ENCODE measurements at places on chromosomes 4 and X.

GRCh38 chr4:155442267-155443105 lies 65.7 kb upstream of the MAP9 start:
- DNase-seq: peak; percentile 51

- no peak for DNase-seq
These were observed 101.2 kb upstream of the NUDT6 start for GRCh38 chr4:123023647-123024046.

DNA sequence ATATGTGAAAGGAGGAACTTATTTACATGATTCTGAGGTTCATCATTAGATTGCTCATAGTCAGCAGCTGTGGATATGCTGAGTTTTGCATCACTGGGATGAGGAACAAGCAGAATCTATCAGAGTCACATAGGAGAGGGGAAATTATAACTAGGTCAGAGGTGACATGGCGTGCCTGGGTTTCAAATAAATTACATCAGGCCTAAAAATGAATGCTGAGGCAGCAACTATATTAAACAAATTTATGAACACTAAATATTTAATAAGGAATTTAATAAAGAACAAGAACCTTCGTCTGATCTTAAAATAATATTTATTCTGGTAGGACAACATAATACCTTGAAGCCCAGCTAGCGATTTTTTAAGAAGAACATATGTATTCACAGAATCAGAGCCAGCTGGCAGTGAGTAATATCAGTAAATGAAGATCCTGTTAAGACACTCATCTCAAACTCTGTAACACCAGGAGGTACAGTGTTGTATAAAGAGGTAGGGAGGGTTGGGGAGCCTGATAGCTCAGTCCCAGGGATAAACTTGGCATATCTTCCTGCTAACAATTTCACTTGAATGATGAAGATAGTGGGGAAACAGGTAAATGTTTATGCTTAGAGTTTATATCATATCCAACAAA lies 60.9 kb upstream of the HS3ST1 start:
- DNase-seq: no peak

- DNase-seq: no peak
These were observed 233.6 kb upstream of the WDFY3 start for GRCh38 chr4:85200106-85200505.

- DNase-seq: no peak
These were observed 6.2 kb upstream of the TMEM128 start for GRCh38 chr4:4254199-4254598.

DNA sequence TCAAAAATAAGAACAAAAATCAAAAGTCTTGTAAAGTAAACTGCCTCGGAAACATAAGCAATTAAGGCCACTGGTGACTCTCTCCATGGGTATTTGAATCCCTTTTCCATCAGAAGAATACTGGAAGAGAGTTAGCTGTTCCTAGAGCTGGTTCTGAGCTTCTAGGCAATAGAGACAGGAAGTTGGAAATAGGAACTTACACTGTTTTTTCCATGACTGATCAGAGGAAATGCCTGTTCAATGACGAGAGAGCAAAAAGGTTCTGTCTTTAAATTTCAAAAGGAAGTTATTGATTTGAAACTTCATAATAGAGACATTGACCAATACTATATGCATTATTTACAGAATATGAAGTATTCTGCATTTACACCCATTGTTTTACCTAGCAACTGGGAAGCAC lies 503.5 kb upstream of the ARX start:
- DNase-seq: no peak

DNA sequence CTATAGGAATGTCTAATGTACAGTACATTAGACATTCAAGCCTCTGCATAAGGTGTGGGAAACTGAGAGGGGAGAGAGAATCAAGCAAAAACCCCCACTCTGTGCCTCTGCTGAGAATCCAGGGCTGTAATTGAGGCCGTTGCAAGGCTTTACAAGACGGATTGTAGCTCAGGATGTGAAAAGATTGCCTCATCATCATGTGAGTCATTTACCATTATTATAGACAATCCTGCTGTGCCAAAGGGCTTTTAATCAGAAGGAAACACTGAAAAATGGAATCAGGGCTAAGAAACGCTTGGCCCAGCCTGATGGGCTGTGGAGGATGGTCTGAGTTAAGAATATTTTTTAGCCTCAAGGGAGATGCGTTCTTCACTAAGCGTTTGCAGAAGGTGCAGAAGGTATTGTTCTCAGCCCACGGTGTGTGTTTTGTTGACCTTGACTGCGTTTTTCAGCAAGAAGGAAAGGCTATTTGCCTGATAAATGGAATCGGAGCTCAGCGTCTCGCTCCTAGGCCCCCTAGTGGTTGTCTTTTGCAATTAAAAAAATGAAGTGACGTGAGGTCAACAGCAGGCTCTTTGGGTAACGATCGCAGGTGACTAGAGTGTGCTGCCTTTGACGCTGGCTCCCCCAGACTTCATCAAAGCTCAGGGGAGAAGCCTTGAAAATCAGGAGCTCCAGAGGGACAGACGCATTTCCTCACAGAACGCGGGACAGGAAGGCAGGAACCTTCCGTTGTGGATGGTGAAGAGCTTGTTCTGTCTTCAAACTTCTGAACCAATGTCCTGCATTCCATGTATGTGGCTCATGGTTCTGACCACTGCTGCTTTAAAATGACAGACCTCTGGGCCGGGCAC lies 18.1 kb upstream of the CHRNA9 start:
- DNase-seq: peak; percentile 60

- DNase-seq: no peak
These were observed 63.4 kb downstream of the PTTG2 start for GRCh38 chr4:38023347-38024205.

DNA sequence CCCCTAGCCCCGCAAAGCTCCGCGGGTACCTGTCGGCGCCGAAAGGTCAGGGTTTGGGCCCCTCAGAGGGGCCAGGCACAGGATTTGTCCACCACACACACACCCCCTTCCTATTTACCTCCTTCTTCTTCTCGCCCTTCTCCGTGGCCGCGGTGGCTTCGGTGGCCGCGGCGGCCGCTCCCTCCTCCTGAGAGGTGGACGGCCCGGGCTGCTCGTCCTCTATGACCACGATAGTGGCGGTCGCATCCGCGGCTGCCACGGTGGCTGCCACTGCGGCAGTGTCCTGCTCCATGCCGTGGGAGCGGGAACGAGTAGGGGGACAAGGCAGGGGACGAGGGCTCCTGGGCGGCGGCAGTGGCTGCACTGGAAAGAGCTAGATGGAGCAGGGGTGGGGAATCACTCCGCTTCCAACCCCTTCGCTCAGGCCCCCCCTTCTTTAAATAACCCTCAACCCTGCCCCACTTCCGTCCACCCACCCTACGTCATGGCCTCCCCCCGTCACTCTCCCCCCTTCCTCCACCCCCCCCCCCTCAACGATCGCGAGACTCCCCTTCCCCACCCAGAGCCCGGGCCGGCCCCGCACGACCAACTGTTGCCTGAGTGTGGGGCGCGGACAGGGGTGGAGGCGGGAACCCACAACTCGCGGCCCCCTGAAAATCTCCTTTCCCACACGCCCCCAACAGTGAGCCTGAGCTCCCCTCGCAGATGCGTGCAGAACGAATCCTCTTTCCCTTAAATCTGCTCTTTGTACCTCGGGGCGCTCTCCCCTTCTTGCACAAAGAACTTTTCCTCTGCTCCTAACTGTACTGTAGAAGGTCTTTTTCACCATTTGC lies at the start of gene SMARCA1:
Gene SMARCA1 (minus strand): TSS at position 412 of the 833 bp plus-strand sequence. CDS start 120 bp downstream, at position 292.
- DNase-seq: no peak

GRCh38 chr4:77220828-77221613 lies 64.0 kb downstream of the CCNG2 start:
- DNase-seq: no peak

GRCh38 chrX:37644381-37645305 lies 40.9 kb upstream of the XK start:
- no peak for DNase-seq

- DNase-seq: no peak
These were observed 208.5 kb upstream of the CASK start for GRCh38 chrX:42131856-42132255.

GRCh38 chrX:65925592-65925991 lies 114.3 kb downstream of the VSIG4 start:
- DNase-seq: no peak

GRCh38 chrX:38882894-38883626 lies 81.8 kb downstream of the MID1IP1 start:
- DNase-seq: no peak

DNA sequence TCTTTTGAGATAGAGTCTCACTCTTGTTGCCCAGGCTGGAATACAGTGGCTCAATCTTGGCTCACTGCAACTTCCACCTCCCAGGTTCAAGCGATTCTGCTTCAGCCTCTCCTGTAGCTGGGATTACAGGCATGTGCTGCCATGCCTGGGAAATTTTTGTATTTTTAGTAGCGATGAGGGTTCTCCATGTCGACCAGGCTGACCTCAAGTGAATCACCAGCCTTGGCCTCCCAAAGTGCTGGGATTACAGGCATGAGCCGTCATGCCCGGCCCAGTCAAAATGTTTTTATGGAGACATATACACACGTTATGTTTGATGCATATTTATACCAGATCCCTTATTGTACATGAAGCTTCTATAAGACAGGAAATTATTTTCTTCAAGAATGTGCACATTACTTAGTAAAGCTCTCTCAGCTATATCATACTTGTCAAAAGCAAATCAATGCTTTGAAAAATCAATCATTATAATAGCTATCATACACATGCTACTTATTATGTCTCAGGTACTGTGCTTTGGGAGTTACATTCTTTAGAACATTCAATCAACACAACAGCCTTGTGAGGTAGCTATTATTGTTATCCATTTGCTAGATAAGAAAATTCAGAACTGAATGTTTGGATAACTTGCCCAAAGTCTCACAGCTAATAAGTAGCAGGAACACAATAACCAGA lies 269.2 kb downstream of the FSTL5 start:
- no peak for DNase-seq

- no peak for DNase-seq
These were observed 199.5 kb downstream of the MID1IP1 start for GRCh38 chrX:39000802-39001201.

DNA sequence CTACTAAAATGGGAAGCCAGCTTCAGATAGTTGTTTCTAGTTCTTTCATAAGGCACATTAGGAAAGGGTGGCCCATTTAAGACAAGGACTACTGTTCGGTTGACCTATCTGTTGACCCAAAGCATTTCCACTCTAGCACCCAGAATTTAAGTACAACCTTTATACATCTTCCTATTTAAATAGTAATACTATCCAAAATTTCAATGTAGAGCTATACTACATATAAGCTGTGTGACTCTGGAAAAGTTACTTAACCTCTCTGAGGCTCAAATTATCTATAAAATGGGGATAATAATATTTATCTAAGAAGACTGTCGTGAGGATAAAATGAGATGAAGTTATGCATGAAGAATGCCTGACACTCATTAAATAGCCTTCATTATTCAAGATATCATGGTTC lies 82.0 kb upstream of the TMEM164 start:
- DNase-seq: no peak

- no peak for DNase-seq
These were observed 20.8 kb upstream of the HGFAC start for GRCh38 chr4:3420956-3421355.

DNA sequence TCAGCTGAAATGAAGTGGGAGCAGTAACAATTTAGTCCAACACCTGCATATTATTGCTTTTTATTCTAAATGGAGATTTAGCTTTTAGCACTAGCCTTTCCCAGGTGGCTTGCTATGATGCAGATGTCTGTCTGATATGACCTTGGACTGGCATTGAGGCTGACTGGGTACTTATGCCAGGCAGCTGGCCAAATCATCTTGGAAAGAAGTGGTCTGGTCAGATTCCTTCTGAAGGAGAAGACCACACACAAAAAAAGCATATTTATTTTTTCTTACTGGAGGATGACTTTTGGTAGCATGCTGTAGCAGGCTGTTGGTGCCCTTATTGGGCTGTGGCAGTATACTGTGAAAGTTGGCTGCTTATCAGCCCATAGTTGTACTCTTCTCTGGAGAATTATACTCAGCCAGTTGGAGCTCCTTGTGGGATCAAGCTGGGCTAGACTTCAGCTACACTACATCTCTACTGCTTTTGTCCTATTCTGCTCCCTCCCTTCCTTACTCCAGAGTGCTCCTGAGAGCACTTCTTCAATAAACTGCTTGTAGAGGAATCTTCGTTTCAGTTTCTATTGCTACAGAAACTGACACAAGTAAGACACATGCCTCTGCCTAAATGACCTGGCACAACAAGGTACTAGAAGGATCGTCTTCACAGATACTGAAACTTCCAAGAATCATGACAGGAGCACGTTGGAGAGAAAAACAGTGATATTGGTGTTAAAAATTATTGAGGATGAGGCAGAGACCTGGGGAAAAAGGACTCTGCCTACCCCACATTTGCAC lies 196.8 kb upstream of the RPS6KA3 start:
- no peak for DNase-seq

- DNase-seq: no peak
These were observed 8.1 kb upstream of the PCDH18 start for GRCh38 chr4:137540356-137540755.

DNA sequence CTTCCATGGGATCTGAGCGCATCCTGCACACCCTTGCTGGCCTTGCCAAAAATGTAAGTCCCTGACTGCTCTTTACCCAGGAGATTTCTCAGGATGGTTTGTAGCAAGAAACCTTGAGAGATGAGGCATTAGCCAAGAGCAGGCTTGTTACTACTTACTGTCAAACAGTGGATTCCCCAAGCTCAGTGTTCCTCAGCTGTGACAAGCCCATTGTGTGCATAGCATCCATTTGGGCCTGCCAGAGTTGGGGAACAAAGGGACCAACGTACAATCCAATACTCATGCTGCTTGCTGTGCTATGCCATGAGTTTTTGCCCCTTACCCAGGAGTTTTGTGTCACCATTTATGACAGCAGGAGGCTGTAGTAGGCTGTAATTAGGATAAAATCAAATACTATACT lies 267.6 kb downstream of the TENM3 start:
- DNase-seq: no peak

DNA sequence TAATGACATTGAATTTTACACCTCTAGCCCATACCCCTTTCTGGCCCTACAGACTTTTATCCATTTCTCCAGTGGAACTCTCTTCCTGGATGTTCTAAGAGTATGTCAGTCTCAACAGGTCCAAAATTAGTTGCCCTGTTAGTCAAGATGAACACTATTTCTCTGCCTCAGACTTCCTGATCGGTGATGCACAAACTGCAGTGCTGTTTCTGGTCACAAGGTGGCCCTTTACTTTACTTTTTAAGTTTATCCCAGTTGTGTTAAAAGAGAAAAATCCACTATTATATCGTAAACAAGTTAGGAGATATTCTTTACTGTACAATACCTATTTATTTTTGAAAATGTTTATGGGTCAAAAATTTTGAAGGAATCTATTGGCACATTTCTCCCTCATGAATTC lies 13.1 kb downstream of the TCEAL7 start:
- peak; percentile 29 for DNase-seq

GRCh38 chr4:119081943-119082342 lies 53.7 kb upstream of the MYOZ2 start:
- no peak for DNase-seq

GRCh38 chr4:109999585-109999912 lies 86.9 kb downstream of the EGF start:
- DNase-seq: no peak

GRCh38 chr4:114599231-114599902 lies 760 bp downstream of the UGT8 start:
- no peak for DNase-seq

DNA sequence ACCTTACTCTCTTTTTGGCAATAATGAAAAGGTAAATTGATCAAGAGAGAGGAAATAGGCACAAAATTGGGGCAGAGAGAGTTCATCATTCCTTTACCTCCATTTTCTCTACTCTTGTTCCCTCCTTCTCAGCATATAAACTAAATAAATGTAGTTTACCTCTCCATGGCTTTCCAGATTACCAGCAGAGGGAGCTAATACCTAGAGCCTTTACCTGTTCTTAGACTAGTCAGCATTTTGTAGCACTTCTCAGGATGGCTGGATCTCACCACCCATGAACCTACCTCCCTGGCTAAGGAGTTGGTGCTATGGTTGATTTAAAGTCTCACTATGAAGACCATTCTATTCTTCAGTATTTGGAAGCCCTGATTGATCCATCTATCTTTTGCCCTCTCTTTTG lies 15.7 kb downstream of the OFD1 start:
- DNase-seq: no peak

Data from activated naive CD4-positive, alpha-beta T cell treated with Interleukin-2 at 50 U/mL for 16 hours (primary cell).